ENCODE measurements at places on chromosomes 1 and 21.

DNA sequence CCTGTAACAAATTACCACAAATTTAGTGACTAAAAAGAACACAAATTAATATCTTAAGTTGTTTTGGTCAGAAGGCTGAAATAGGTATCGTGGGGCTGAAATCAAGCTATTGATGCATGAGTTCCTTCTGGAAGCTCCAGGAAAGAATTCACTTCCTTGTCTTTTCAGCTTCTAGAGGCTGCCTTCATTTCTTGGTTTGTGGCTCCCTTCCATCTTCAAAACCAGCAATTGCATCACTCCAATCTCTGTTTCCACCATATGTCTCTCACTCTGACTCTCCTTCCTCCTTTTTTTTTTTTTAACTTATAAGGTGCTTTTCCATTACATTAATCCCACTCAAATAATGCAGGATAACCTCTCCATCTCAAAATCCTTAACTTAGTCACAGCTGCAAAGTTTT lies 78.4 kb downstream of the OLFM3 start:
- no peak for DNase-seq

DNA sequence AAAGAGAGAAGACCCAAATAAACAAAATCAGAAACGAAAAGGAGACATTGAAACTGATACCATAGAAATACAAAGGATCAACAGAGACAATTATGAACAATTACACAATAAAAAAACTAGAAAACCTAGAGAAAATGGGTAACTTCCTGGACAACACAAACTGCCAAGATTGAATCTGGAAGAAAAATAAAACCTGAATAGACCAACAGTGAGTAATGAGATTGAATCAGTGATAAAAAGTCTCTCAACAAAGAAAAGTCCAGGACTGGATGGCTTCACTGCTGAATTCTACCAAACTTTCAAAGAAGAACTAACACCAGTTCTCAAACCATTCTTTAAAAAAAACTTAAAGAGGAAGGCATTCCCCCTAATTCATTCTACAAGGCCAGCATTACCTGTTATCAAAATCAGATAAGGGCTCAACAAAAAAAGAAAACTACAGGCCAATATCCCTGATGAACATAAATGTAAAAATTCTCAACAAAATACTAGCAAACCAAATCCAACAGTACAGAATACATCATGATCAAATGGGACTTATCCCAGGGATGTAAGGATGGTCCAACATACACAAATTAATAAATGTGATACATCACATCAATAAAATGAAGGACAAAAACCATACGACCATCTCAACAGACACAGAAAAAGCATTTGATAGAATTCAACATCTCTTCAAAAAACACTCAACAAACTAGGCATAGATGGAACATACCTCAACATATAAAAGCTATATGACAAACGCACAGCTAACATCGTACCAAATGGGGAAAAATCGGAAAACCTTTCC lies 119.9 kb downstream of the ACBD6 start:
- no peak for DNase-seq

GRCh38 chr1:192395211-192395610 lies 78.4 kb downstream of the RGS21 start:
- DNase-seq = no peak

GRCh38 chr1:119429687-119430086 lies 14.7 kb downstream of the HSD3B2 start:
- no peak for DNase-seq

- DNase-seq = peak; percentile 30
Measured at GRCh38 chr1:109214695-109215623, 1.2 kb downstream of the SARS1 start.

- DNase-seq = no peak
Measured at GRCh38 chr1:201008666-201009360, 14.7 kb downstream of the KIF21B start.

DNA sequence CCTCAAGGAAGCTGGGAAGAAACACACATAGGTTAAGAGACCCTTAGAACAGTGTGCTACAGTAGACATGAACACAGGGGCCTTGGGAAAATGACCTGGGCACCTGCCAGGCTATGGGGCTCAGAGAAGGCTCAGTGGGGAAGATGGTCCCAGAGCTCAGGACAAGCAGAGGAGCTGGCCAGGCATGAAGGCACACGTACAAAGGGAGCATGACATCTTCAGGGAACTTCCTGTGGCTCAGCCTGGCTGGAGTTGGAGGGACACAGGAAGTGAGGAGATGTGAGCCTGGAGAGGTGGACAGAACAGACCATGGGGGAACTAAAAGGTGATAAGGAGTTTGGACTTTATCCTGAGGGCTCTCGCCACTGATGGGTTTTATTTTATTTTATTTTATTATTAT lies 3.8 kb upstream of the SLC50A1 start:
- no peak for DNase-seq

DNA sequence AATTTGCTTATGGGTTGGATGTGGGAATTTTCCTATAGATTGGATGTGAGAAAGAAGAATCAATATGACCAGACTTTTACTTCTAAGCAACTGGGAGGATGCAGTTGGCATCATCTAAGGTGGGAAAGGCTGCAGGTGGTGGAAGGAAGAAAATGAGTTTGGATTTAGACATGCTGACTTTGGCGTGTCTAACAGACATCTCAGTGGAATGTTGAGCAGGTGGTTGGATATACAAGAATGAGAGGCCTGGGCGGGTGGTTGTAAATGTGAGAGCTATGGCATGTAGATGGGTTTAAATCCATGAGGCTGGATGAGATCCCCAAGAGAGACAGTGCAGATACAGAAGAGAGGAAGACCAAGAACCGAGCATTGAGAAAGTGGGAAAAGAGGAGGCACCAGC lies 10.5 kb downstream of the ADORA1 start:
- no peak for DNase-seq

DNA sequence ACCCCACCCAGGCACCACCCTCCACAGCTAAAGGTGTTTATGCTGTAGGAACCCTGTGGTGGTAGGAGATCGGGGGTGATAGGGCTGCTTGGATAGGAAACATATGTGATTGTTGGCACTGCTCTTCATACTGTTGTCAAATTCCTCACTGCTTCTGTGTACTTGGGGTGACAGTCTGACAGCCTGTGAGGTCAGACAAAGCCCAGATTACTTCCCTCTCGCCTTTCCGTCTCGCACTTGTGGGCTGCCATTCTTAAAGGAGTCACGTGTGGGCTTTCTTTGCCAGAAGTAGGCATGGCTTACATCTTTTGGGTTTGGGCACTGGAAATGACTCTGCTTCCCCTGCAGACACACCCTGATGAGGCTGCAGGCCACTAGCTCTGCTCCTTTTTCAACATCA lies 363.8 kb downstream of the DISC1 start:
- no peak for DNase-seq

DNA sequence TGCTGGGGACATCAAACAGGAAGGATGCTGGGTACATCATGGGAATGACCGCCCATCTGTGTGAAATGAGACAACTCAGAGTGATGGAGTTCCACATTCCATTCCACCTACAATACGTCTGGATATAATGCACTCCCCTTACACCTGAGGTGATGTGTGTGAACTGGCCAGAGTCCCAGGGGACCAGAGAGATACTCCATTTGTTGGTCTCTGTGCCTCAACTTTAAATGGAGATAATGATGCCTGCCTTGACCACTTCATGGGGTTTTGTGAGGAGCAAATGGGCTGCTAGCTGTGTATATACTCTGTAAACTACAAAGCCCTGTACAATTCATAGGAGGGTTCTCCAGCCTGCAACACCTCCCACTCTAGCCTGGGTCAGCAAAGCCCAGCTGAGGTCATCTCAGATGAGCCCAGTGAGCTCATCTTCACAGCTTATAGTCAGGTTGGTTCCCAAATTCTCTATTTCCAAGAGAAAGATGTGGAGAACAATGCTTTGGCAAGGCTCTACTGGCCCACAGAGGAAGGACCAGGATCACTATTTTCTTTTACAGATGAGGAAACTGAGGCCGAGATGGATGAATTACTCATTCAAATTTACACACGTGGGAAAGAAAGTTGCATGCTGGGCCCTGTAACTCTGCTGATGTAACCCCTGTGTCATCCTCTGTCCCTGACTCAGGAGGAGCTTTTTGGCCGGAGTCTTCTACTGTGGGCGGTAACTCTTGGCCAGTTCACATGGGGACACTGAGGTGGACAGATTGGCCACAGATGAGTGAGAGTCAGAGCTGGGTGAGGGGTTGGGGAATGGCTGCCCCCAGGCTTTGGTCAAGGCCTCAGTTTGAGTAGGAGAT lies 105.6 kb upstream of the GCLM start:
- DNase-seq = no peak

- no peak for DNase-seq
Measured at GRCh38 chr1:26814377-26814776, 12.1 kb upstream of the ZDHHC18 start.

- no peak for DNase-seq
Measured at GRCh38 chr1:170063109-170063826, 11.2 kb downstream of the KIFAP3 start.

GRCh38 chr1:226632922-226633351 lies 84.4 kb downstream of the STUM start:
- no peak for DNase-seq

GRCh38 chr1:31327381-31327780 lies 30.5 kb downstream of the ZCCHC17 start:
- DNase-seq = no peak

DNA sequence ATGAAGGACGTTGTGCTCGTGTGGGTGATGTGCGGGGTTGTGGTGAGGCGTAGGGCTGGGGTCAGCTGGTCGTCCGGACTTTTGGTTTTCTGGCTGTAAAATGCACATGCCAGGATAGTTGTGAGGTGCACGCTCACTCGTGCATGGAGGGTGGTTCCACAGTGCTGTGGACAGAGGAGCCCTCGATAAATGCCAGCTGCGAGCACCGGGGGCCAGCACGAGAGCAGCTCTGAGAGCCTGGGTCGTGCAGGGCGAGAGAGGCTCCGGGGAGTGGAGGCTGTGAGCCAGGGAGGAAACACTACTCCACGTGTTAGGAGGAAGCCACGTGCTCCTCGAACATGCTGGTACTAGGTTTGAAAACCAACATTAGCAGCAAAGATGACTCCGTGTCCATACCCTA lies 39.4 kb downstream of the COL18A1 start:
- DNase-seq = no peak

- DNase-seq = no peak
Measured at GRCh38 chr21:29949991-29950390, 10.2 kb upstream of the GRIK1 start.

GRCh38 chr1:33867684-33868083 lies 3.8 kb downstream of the HMGB4 start:
- no peak for DNase-seq

DNA sequence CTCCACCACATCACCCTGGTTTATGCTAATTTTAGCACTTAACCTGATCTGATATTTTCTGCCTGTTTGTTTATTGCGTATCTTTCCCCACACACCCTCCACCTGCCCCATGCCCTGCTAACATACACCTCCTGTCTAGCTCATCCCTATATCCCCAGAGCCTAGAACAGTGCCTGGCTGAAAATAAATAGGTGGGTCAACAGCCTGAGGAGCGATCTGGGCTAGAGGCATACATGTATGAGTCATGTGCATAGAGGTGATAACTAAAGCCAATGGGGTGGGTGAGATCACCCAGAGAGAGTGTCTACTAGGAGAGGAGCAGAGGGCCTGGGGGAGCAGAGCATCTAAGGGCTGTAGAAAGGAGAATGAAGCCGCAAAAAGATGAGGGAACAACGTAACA lies 2.7 kb downstream of the HTR1D start:
- DNase-seq = no peak

DNA sequence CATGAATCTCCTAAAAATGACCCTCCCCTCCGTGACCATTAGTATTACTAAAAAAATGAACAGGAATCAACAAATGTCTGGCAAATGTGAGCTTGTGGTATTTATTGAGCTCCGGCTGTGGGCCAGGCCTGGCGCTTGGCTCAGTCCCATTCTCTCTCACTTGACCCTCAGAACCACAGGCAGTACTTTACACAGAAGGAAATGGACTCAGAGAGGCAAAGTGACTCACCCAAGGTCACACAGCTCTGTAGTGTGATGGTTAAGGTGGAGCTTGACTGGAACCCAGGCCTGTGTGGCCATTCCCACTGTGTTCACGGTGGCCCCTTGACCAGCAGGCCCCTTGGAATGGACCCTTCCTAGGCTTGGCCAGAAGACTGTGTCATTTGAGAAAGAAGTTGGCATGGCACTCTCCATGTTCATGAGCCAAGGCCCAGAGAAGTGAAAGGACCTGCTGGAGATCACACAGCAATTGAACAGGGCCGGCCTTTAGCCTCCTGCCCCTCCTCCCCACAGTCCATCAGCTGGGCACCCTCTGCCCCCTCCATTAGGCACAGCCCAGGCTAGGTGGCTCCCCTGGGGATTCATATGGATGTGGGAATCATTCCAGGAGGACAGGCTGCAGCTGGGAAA lies 32.1 kb downstream of the FAM151A start:
- DNase-seq = no peak

DNA sequence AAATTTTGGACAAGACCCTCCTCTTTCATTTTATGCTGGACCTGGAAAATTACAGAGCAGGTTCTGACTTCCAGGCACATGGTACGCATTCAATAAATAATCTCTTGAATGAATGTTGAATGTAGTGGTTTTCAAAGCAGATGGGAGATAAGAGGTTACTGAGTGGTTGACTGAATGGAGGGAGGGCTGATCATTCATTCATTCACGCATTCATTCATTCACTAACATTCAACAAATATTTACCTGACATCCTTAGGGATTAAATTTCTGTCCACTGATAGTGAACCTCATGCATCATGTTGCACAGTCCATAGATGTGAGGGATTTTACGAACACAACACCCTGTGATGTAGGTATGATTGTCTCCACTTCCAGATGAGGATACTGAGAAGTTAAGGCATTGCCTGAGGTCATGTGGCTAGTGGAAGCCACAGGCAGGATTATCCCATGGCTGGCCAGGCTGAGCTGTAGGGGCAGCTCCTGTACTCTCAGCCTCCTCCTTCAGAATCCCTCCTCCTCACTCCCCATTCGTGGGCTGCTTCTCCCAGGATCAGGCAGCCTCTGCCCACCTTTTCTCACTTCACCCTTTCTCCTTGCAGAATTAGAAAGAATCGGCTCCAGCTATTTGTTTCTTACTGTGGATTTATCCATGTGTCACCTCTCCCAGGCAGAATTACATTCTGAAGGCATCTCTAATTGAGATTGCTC lies 48.4 kb upstream of the ATP5PO start:
- DNase-seq = no peak

GRCh38 chr1:112386731-112387346 lies 9.2 kb upstream of the CTTNBP2NL start:
- DNase-seq = no peak

GRCh38 chr1:167821969-167822685 lies 91.8 kb downstream of the ADCY10 start:
- DNase-seq = no peak

- DNase-seq = no peak
Measured at GRCh38 chr1:117359561-117360289, 7.5 kb upstream of the MAN1A2 start.

GRCh38 chr1:31199236-31199790 lies 40.4 kb downstream of the NKAIN1 start:
- no peak for DNase-seq
